ENCODE measurements at places on chromosomes 2 and 18.

- no peak for DNase-seq
These were observed 81.5 kb downstream of the MAPRE2 start for GRCh38 chr18:35122586-35123224.

- DNase-seq: no peak
These were observed 61.6 kb downstream of the COPS8 start for GRCh38 chr2:237147317-237147716.

GRCh38 chr2:126751477-126751876 is 95.5 kb downstream of the GYPC start:
- DNase-seq: no peak

- no peak for DNase-seq
These were observed 13.7 kb downstream of the PDCD1 start for GRCh38 chr2:241844831-241845578.

GRCh38 chr2:54691445-54692135 is 31.9 kb upstream of the EML6 start:
- DNase-seq: no peak

GRCh38 chr2:234438305-234438977 is 58.4 kb downstream of the ARL4C start:
- no peak for DNase-seq

- DNase-seq: no peak
These were observed 109.1 kb upstream of the DNAJC10 start for GRCh38 chr2:182606728-182607681.

DNA sequence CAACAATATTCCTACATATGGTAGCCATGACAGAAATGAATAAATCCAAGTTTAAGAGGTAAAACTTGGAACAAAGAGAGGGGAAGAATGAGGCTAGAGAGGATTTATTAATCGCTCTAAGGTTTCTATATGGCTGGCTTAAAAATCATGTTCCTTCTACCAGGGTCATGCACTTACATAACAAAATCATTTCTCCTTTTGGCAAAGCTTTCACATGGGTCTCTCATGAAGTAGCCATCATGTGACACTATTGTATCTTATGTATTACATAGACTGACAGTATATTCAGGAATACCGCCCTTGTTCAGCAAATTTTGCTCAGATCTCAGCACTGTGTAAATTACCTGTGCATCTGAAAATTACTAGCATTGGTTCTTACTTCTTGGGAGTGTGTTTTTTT is 1554.5 kb upstream of the SLC39A10 start:
- no peak for DNase-seq

- no peak for DNase-seq
These were observed 77.3 kb downstream of the AGAP1 start for GRCh38 chr2:235570966-235571692.

DNA sequence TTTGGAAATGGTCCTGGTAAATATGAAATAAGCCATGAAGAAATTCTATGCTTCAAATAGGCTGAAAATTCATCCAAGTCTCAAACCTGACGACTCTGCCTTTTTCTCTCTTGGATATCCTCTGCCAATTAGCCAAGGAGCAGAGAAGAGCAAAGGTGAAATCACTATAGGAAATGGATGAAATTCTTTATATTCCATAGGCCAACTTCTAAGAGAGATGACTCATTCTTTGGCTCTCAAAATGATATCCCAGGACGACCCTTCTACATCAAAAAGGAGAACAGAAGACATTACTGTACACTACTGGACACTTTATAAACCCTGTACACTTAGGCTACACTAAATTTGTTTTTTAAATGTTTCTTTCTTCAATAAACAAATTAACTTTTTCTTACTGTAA is 22.7 kb downstream of the PDE1A start:
- no peak for DNase-seq

GRCh38 chr2:209610631-209611030 is 161.0 kb upstream of the UNC80 start:
- DNase-seq: no peak

DNA sequence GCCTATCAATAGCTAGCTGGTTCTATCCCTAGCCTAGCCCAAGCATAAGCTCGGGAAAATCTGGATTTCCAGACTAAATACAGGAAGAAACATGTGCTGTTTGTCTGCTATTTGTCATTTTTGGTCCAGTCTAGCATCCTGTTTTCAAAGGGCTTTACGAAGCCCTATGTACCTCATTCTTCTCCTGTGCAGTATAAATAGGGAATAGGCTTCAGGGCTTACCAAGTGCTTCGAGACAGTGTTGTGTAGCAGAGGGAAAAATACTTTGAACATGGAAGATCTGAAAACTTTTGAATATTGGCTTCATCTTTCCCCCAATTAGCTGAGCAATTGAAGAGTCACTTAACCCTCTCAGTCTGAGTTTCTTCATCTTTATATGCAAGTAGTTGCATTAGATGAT is 679.8 kb downstream of the TDRD15 start:
- no peak for DNase-seq

- DNase-seq: no peak
These were observed 915 bp downstream of the CUL3 start for GRCh38 chr2:224584111-224584784.

GRCh38 chr2:80040226-80040625 is 264.3 kb downstream of the LRRTM1 start:
- DNase-seq: no peak

GRCh38 chr2:75054296-75054695 is 95.9 kb downstream of the POLE4 start:
- DNase-seq: no peak

GRCh38 chr2:215396595-215397313 is 39.1 kb downstream of the FN1 start:
- no peak for DNase-seq

GRCh38 chr2:177796654-177797415 is 275.7 kb downstream of the PDE11A start:
- DNase-seq: no peak

GRCh38 chr2:209473930-209474419 is 50.1 kb downstream of the MAP2 start:
- no peak for DNase-seq

GRCh38 chr2:40957508-40957907 is 505.6 kb upstream of the SLC8A1 start:
- no peak for DNase-seq

DNA sequence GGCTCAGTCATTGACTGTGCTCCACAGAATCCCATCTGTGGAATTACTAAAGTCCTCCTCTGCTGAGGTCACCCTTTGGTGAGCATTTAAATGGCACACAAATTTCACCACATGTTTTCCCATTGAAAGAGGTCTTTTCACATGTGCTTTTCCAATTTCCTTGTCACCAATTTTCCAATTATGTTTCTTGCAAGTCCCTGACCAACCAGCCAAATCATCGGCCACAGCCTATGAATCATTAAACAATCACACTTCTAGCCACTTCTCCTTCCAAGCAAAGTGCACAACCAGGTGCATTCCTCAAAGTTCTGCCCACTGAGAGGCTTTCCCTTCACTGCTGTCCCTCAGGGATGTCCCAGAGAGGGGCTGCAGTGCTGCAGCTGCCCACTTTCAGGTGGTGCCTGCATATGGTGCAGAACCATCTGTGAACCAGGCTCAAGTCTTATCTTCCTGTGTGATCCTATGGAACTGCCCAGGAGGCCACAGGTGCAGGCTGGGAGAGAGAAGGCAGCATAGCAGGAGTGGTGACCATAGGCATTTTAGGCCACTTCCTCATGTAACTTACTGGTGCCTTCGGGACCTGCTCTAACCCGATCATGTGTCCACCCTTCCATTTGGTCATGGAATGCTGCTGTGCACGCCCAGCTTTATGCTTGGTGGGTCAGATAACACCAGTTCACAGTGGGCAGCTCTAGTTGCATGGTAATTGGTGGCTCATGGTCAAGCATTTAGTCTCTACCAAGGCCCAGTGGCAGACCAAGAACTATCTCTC is 153.0 kb downstream of the SEPTIN10 start:
- no peak for DNase-seq

DNA sequence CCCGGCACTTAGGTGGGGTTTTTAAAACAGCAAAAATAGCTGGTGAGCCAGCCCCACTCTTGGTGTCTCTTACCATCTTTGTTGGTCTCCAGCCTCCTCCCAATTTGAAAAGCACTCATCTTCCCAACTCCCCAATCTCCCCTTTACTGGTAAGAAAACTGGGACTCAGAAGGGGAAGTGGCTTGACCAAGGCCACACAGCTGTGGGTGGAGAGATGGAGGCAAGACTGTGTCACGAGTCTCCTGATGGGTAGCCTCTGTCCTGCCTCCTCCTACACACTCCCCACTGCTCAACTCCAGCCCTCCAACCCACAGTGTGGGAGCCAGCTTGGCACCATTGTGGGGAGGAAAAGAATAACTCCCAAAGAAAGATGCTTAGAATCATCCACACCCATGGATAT is 140.4 kb downstream of the SMAD2 start:
- no peak for DNase-seq

DNA sequence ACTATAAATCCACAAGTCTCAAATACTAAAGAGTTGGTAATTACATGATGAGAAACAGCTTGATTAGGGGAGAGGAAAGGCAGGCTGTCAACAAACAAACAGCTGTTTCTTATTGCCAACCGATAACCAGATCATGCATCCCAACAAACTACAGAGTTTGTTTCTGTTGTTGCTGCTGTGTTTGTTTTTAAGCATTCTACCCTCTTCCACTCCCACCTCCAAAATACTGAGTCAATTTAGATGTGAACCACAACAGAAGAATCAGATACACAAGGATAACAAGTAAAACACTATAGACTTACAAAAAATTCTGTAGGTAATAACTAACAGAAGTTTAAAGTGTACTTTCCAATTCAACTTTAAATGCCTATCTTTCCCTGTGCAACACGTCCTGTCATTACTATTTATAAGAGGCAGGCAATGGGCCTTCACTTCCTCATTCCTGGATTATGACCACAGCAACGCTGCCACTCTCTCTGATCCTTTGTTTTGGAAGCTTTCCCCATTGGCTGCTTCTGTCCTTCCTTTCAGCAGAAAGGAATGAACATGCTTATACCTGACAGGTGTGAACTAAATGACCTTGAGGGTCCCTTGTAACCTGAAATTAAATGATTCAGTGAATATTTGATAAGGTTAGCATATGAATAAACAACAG is 152.0 kb downstream of the SRBD1 start:
- no peak for DNase-seq

- DNase-seq: no peak
These were observed 17.7 kb downstream of the PDIA6 start for GRCh38 chr2:10794876-10795275.

- no peak for DNase-seq
These were observed 169.3 kb downstream of the KCNE4 start for GRCh38 chr2:223221139-223221835.

GRCh38 chr2:108212671-108213070 is 27.1 kb upstream of the SULT1C3 start:
- no peak for DNase-seq

DNA sequence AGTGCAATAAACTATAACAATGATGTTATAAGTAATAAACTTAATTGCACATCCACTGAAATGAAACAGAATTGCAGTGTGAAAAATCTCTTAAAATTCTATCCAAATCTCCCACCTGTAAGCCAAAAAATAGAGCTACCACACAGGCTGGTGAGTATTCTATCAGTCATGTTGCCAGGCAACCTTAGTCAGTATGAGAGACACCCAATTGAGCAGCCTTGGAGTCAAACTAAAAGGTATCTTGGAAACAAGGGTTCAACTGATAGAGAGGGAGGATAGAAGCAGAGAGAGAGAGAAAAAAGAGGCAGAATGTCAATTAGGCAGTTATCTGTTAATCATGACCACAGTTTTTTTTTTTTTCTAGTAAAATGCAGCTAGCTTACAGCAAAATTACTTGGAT is 45.8 kb downstream of the GALNT13 start:
- no peak for DNase-seq

- DNase-seq: no peak
These were observed 43.7 kb upstream of the FOSL2 start for GRCh38 chr2:28348921-28349320.

GRCh38 chr2:21256006-21256405 is 132.2 kb downstream of the TDRD15 start:
- DNase-seq: peak; percentile 3

Measured in CD4-positive, alpha-beta T cell treated with Interleukin-15 for 4 hours (primary cell).